Posterior cingulate gyrus (tissue), 11 donors: ENCODE measurements at places on chromosomes 5 and 9.

DNA sequence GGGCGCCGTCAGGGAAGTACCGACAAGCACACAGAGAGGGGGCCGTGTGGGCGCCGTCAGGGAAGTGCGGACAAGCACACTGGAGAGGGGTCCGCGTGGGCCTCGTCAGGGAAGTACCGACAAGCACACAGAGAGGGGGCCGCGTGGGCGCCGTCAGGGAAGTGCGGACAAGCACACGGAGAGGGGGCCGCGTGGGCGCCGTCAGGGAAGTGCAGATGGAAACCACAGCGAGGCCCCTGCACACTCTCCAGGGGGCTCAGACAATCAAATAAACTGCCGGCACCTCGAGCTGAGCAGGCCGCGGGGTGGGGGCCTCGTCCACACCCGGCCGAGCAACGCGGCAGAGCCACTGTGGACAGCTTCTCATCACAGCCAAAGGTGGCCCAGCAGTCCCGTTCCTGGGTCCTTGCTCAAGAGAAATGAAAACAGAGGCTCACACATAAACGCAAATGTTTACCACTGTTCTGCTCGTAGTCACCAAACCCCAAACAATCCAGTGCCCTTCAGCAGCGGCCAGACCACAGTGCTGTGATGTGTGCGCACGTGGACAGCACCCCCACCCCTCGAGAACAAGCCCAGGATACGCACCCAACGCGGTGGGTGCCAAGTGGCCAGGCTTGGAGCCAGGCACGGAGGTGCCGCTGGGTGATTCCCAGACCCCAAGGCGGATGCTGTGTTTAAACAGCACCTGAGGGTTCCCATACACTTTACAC lies 24.7 kb downstream of the TPPP start:
- peak; percentile 40 for DNase-seq

DNA sequence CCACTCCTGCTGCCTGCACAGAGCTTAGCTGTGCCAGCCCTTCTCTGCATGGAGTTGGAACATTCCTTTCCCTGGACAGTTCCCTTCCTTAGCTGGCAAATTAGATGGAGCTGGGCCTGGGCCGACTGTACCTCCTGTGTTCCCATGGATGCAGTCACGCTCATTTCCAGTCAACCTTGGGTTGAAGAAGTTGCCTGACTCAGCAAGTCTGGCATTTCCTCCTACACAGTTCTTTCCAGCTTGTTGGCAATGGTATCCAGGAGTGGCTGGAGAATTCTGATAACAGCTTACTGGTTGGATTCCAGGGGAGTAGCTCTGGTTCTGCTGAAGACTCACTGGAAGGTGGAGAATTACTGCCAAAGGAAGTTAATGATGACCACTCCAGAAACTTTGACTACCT lies 9.2 kb upstream of the TAF1L start:
- DNase-seq, result no peak

- DNase-seq, result peak; percentile 83
Observed at GRCh38 chr5:138641547-138642298, 66.5 kb upstream of the HSPA9 start.

DNA sequence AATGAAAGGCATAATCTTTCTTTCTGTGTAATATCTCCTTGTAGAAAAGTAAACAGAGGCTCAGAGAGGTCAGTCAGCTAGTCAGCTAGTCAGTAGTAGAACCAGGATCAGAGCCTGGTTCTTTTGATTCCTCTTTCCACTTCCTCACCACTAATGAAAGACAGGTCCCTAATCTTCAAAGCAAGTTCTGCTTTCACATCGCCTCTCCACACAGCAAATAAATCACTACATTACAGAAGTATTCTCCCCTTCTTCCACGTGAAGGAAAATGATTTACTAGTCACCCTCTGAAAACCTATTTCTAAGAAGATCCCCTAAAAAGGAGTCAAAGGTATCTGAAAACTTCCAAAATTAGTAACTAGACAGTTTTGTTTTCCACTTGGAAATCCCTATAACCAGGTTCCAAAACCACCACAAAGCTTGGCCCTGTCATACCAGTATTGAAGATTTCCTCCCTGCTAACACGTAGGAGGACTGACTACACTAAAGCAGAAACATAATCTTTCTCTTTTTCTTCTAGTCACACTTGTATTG lies 140.5 kb upstream of the TARS1 start:
- no peak for DNase-seq

DNA sequence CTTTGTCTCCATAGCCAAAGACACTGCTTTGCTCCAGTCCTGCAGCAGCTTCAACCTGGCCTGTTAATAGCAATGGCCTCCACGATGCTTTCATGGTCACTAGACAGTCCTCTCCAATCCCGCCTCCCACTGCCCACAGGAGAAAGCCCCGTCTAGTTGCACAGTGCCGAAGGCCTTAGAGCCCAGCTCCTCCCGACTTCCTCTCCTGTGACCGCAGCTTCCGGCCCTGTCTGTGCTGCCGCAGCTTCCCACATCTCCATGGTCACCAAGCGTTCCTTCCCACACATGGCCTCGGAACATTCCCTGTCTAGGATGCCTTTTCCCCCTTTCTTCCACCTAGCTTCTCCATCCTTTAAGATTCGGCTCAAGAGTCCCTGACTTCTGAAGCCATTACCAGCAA lies 23.4 kb downstream of the PCA3 start:
- no peak for DNase-seq

- DNase-seq, result no peak
Observed at GRCh38 chr5:14959399-14960119, 88.0 kb upstream of the ANKH start.

GRCh38 chr5:132949136-132949535 lies 14.3 kb downstream of the AFF4 start:
- DNase-seq, result no peak

DNA sequence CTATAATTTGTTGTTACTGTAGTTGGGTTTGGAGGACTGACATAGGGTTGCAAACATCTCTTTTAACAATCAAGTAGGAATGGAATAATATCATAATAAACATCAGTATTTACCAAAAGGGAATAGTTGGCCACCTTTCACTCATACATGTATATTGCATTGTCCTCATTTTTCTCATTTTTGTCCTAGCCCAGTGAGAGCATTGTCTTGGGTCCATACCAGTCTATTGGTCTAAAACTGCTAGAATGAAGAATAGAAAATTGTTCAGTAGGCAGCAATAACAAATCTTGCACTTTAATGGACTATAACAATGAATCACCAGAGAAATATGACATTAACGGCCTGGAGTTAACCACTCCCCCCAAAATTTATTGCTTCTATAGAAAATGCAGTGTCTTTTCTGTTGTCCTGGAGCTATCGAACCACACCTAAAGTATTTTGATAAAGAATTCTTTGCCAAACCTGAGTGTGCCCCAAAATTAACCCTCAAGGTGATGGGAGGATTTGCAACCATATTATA lies 80.9 kb upstream of the IL33 start:
- DNase-seq, result no peak

- DNase-seq, result no peak
Observed at GRCh38 chr9:109560470-109561132, 62.5 kb upstream of the PTPN3 start.

GRCh38 chr5:150377964-150378694 lies 20.6 kb downstream of the TCOF1 start:
- DNase-seq, result no peak
